Iris pigment epithelial cell (primary cell): ENCODE measurements at places on chromosomes 2 and 18.

DNA sequence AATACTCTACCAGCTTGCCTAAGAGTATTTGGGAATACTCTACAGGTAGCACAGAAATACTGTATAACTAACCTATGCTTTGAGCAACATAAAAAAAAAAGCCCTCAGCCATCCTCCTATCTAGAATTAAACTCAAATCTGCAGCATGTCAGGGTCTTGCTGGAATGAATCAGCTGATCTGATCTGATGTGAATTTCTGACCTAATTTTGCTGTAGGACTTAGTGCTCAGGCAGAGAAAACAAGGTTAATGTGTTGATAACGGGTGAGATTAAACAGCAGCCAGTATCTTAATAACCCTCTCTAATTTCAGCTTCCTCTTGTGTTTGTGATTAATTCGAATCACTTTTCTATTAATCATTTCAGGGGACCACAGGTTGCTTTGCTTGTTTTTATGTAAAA, 16.3 kb downstream of the NYAP2 start:
- DNase-seq = no peak

- no peak for DNase-seq
Observed at GRCh38 chr2:118942031-118942430, at the start of gene MARCO. MARCO (plus strand) TSS chr2:118942194; CDS start chr2:118942301, 107 bp downstream.

GRCh38 chr2:27798948-27799645, 27.6 kb downstream of the MRPL33 start:
- peak; percentile 100 for DNase-seq

DNA sequence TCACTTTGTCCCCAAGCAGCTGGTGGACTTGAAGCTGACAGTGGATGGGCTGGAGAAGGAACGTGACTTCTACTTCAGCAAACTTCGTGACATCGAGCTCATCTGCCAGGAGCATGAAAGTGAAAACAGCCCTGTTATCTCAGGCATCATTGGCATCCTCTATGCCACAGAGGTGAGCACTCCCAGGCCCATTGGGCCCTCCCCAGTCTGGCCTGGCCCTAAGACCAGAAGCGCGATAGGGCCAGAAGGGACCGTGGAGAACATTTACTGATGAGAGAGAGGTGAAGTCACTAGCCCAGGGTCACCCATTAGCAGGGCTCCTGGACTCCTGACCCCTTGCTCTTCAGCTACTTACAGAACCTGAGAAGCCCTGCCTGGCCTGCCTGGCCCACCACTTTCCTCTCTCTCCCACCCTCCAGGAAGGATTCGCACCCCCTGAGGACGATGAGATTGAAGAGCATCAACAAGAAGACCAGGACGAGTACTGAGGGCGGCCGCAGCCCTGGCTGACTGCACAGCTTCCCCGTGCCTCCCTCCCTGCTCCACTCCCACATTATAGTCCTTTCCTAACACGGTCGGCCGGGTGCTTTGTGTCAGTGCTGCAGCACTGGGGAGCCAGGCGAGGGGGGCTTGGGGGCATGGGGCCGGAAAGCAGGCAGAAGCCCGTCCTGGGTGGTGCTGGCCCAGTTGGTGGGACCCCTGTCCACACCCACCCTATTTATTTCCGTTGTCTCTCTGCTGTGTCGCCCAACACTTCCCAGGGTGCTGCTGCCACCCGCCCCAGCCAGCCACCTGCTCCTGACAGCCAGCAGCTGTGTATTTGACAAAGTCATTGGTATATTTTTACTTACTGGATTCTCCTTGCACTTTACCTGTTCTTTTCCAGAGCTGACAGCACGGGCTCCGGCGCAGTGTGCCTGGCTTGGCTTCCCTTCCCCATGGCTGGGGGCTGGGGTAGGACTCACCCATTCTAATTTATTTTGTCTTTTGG, 6.6 kb upstream of the TMEM214 start:
- DNase-seq = no peak

DNA sequence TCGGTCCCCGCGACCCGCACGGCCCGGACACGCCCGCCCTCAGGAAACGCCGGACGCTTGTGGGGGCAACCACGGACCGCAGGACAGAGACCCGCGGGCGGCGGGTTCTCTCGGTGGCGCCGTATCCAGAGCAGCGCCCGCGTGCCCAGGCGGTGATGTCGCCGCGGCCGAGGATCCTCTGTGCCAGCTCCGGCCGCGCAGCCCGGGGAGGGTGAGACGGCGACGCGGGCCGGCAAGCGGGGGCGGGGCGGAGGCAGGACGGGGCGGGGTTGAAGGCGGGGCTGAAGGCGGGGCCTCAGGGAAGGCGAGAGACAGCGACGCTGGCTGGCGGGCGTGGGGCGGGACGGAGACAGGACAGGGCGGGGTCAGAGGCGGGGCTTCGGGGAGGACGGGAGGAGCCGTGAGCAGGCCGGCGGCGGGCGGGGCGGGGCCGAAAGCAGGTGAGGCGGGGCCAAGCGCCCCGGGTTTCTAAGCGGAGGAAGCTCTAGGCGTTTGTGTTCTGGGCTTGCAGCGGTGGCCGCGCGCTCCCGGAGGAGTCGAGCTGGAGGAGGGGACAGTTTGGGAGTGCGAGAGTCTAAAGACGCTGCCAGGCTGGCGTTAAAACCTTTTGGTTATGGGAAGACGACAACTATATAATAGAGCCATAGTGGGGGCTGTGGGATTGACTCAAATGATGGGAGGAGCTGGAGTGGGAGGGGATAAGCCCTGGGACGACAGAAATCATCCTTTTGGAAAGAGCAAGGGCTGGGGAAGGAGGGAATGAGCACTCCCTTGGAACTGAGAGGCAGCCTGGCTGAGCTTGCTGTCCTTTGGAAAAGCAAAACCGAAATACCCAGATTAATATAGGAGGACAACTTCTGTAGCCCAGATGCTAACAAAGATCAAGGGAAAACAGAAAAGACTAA, at the start of gene DSEL:
DSEL (minus strand) TSS at position 182 of the 905 bp plus-strand sequence. CDS start 2,112 bp downstream, outside the sequence.
- DNase-seq = peak; percentile 96

GRCh38 chr2:224039080-224039769, at the start of gene SERPINE2:
SERPINE2 (minus strand) TSS chr2:224039286; CDS start chr2:224001900, 37,386 bp downstream.
- DNase-seq = peak; percentile 41

GRCh38 chr2:220143336-220143735, 515.9 kb downstream of the SLC4A3 start:
- peak; percentile 81 for DNase-seq

DNA sequence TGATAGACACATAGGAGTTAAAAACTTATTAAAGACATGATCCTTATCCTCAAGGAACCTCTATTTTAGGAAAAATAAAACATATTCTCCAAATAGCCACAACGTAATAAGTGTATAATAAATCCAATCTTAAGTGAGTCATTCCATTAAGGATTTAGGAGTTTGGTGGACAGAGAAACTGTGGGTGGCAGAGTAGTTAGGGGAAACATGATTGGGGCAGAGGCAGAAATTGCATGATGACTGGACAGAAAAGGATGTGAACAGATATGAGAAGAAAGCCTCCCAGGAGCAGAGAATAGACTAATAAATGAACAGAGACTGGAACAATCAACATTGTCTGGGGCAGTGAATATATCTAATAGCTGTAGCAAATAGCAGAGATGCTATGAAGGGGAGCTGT, 48.1 kb upstream of the SIGLEC15 start:
- peak; percentile 95 for DNase-seq

GRCh38 chr2:58289029-58289428, 47.9 kb upstream of the FANCL start:
- DNase-seq = peak; percentile 1

DNA sequence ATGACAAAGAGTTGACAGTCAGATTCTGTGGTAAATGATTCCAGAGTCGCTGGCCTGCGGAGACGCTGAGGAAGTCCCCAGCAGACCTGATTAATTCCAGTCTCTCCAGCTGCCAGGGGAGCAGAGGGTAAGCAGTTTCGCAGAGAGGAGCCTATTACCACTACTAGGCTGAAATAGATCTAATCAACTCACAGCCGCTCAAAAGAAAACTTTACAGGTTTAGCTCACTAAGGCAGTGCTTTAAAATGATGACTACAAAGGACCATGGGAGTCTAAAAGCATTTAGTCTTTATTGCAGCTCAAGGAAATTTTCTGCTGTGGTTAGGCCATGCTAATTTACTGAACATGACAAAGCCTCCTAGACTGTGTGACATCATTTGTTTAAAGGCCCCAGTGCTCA, 445.6 kb upstream of the POU3F3 start:
- no peak for DNase-seq

GRCh38 chr2:8619071-8619470, 62.8 kb upstream of the ID2 start:
- DNase-seq = no peak

DNA sequence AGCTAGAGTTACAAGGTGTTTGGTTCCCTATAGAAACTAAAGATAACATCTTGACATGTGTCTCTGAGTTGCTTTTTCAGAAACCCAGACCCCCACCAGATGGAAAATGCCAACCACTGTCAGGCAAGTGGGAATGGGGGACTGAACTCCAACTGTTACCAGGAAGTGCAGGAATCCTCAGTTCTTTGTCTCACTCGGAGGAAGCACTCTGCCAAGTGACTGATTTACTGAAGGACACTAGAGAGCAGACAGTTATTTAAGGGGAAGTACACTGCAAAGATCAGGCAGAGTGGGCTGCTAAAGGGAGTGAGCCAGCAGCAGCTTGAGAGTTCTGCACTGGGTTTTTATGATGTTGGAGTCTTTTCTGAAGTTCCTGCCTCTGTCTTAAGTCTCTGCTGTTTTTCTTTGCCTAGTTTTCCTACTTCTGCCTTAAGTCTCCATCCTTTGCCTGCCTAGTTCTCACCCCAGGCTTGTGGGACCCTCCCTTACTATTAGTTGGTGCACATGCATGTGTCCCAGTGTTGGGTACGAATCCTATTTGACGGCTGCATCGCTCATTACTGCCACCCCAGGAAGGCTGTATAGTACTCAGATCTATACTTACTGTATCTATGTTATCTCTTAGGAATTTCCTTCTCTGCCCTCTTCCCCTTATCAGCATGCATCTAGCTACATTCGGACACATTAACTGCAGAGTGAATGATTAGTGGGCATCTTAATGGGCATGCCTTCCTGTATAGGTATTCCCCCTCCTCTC, 97.1 kb downstream of the TEX51 start:
- DNase-seq = no peak

DNA sequence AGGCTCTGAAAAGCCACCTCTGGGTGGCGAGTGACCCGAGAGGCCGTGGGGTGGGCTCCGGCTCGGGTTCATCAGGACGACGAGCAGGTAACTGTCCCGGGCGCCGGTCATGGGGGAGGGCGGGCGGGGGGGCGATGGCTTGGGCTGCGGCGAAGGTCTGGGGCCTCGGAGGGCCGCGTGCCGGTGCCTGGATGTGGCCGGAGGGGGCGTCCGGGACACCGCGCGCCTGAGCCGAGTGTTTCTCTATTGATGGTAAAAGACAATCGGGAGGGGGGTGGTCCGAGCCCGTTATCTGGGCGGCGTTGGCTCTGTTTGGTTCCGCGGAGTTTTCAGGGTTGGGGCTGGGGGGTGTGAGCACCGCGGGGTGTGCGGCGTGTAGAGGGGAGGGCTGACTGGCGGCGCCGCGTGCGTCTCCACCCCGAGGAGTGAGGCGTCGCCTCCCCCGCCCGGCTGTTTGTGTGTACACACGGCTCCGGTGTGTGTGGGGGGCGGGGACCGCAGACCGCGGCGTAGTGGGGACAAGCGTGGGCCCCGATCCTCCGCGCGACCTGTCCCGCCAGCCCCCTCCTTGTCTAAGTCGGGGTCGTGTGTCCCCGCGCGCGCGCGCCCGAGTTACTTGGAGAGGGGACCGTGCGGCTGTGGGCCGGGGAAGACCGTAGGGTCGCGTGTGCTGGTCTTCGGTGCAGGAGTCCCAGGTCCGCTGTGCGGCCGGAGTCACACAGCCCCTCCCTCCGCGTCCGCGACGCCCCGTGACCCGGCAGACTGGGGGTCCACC, 1.6 kb downstream of the CTIF start:
- peak; percentile 79 for DNase-seq

- DNase-seq = no peak
Observed at GRCh38 chr2:118971245-118972122, 29.5 kb downstream of the MARCO start.

- DNase-seq = peak; percentile 66
Observed at GRCh38 chr2:9484533-9484932, 10.2 kb downstream of the IAH1 start.

DNA sequence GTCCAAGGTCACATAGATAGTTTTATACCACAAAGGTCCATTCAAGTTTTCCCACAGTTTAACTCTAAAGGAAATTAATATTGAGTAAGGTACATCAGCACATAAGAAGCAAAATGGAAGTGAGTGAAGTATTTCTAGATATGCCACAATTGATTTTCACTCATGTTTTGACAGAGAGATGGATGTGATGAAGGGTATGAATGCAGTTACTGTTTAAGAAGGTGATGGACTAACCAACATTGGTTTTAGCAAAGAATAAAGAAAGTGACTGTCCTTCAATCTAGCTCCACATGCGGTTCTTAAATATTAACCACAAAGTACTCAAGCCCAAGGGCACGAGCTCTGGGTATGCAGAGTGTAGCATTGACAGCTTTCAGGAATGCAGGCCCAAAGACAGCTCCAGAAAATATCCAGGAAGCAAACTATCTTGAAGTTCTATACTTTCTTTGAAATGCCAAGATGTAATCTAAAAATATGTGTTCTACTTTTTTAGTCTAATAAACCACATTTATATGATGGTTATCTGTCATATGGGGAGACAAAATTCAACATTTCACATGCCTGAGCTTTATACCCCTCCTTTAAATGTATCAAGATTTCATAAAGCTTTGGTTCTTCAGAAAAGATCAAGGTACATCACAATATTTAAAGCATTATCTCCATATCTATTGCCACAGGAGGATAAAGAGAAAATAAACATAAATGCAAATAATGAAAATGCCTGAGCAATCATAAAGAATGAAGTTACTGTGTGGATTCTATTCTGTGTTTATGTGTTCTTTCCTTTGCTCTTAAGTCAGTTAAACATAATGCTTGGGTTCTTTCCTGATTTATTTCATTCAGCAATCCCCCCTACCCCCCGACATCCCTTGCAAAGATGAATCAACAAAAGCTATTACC, 6.7 kb upstream of the SCN1A start:
- no peak for DNase-seq

GRCh38 chr2:80496775-80497174, 192.2 kb upstream of the LRRTM1 start:
- peak; percentile 88 for DNase-seq

- DNase-seq = peak; percentile 67
Observed at GRCh38 chr2:231611273-231612108, 18.8 kb downstream of the TEX44 start.

- DNase-seq = peak; percentile 57
Observed at GRCh38 chr2:9087121-9087681, 83.7 kb upstream of the MBOAT2 start.

DNA sequence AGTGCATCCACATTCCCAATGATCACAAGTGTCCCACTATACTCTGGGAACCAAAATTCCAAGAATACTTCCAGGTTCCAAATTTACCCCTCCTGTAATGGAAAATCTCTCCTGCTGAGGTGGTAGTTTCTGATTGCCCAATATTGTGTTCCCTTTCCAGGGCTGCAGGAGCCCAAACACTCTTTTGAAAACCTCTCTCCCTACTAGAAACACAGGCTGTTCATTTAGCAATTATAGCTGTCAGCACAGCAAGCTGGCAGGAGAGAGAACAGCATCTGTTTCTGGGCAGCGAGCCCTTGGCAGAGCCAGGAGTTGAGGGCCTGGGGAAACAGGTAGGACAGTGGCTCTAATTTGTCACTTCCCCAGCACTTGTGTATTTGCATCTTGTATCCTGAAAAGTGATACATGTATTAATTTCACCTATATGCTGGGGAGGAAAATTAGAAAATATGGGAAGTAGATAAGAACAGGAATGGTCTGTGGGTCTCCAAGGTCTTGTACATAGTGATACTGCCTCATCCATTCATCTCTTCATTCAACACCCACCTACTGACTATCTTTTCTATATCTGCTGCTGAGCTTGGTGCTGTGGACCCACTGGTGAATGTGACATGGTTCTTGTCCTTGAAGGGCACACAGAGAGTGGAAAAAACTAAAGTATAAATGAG, 16.9 kb upstream of the PAIP2B start:
- DNase-seq = no peak
